ENCODE measurements at places on chromosomes 1 and 21.

DNA sequence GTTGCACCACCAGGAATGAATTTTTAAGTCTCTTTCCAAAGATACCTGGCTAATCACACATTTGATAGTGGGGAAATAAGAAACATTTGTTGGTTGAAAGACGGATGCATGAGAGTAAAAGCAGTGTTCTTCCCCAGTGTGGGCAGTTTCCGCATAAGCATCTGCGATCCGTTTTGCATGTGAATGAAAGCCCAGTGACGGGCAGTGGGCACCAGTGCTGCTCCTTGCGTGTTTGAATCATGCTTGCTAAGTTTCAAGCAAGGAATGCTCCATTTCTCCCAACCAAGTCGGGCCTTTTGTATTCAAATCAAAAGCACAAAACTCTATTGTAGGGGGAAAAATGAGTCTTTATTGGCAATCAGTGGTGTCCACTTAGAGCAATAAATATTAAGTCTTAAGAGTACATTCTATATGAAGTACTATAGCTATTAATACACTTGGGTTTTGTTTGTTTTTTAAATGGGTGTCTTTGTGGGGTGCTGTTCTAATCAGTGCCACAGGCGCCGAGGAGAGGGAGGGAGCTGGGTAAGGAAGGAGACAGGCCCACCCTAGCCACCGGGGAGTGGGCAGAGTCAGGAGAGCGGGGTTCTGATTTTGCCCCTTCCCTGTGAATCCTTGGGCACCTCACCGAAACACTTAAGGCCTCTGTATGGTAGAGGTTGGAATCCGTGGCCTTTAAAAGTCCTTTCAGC lies 750 bp upstream of the PTGFRN start:
- no peak for DNase-seq

GRCh38 chr1:61387829-61388228 lies 305.5 kb downstream of the NFIA start:
- no peak for DNase-seq

- no peak for DNase-seq
These were observed 24.2 kb upstream of the NPPB start for GRCh38 chr1:11882814-11883538.

DNA sequence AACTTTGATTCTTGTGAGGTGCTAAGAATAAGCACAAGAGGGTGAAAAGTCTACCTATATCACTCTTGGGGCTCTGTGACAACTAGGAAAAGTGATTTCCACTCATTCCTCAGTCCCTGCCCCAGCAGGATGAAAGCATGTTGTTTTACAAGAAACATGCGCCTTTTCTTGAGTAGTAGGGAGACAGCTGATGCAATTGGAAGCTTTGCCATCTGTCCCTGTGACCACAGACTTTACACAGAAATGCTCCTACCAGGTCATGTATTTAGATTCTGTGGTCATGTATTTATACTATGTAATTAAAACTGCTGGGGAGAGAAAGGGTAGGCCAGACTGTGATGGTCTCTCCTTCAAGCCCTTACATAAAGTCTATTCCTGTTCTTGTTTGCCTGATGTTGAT lies 445.5 kb downstream of the PTPRC start:
- no peak for DNase-seq

DNA sequence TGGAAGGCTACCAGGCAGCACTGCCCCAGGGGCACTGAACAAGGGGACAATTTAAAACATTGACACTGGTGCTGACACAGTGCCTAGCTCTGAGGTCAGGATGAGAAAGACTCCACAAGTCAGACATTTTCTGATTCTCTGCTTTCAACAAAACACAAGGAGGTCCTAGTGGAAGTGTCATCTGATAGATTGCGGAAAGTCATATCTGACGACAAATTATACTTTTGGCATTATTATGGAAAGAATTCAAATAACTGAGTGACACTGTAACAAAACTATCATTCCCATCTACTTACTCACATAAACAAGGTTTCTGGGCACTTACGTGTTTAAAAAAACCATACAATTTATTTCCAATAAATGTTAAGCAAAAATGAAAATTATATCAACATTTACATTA lies 123.5 kb downstream of the SLC45A1 start:
- DNase-seq: no peak

DNA sequence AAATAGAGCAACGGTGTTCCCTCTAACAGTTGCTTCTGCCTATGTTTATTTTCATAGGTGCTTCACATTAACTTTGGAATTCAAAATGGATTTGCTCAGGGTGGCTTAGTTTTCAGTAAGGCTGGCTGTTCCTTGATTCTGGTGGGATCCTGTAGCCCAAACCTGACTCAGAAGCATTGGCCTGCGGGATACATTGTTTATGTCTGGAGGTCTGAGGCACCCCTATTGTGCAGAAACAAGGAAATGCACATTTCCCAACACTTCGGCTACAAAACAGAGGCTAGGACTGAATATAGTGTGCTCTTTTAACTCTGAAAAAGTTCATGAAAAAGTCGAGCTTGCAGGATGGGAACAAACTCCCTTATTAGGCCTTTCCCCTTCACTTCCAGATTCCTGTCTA lies 133.8 kb upstream of the F3 start:
- DNase-seq: no peak

DNA sequence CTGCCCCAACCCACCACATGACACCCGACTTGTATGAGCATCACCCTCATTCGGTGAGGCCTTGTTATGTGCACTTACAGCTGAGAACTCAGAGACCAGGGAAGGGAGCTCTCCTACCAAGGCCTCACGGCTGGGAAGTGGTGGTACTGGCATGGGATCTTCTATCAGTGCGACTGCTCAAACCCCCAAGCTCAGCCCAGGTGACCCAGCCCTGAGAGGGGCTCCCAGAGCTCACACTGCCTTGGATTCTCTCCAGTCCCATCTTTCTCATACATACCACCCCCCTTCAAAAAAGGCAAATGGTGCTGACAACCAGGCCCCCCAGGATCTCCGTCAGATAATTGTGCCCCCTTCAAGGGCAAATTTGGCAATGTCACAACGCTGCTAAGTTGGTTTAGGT lies 777 bp upstream of the PLA2G2F start:
- DNase-seq: no peak

DNA sequence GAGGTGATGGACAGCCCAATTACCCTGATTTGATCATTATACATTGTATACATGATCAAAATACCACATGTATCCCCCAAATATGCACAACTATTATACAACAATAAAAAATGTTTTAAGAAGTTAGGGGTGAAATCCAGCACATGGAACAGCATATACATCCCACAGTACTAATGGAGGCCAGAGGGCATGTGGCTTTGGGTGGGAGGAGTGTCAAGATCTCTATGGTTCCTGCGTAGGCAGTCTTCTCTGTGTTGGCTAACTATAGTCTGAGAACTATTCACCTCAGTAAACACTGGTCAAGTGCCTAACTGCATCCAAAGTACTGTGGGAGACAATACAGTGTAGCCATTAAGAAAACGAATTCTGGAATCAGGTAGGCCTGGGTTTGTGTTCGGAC lies 74.1 kb downstream of the GADD45A start:
- no peak for DNase-seq

- no peak for DNase-seq
These were observed 176.8 kb upstream of the USP25 start for GRCh38 chr21:15552914-15553494.

- no peak for DNase-seq
These were observed 118.1 kb downstream of the SPSB1 start for GRCh38 chr1:9410737-9411297.

GRCh38 chr1:214332946-214333798 lies 52.2 kb downstream of the SMYD2 start:
- peak; percentile 41 for DNase-seq

GRCh38 chr1:161944381-161944780 lies 79.3 kb downstream of the OLFML2B start:
- no peak for DNase-seq

DNA sequence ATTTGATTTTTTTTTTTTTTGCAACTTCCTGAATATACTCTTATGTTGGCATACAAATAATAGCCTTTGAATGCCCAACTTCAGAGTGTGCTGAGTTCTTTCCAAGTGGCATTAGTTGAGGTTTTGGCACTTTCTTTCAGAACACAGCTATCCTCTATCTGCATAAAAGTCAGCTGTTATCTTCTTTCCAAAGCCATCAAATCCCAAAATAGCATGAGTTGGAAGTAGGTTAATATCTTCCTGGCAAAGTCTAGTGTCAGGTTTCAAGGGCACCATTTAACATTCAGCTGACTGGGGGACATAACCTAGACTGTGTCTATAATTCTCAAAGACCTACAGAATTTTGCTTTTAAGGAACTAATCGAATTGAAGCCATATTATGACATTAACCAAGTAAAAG lies 223.9 kb downstream of the PLPP3 start:
- no peak for DNase-seq

DNA sequence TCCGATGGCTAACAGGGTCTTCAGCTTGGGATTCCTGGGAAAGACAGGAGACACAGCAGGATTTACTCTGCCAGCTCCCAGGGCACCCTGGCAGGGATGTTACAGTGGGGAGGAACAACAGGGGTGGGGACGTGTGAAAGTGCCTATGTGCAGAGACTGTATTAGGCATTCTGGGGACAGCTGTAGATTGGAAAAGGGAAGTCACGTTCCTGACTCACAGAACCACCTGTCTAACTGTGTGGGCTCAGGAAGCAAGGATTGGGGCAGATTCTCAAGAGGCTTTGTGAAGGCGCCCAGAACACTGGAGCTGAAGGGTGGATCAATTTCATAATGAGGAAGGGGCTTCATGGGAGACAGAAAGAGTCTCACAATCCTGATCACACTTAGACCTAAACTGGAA lies 4.4 kb downstream of the CHIT1 start:
- DNase-seq: no peak

DNA sequence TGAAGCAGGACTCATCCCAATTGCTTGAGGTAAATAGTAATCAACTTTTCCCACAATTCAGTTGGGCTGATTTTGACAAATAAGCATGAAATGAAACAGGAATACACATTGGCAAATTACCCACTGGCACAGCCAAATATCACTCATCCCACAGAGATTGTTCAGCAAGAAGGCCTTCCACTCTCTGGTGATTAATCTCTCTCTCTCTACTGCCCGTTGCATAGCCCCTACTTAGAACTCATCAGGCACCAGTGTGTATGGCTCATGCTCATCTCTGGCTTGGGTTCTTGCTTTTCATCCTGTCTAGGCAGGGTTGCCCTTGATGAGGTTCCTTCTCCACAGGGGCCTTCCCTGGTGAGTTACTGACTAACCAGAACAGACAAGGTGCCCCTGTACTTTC lies 1.1 kb downstream of the BSDC1 start:
- peak; percentile 9 for DNase-seq

DNA sequence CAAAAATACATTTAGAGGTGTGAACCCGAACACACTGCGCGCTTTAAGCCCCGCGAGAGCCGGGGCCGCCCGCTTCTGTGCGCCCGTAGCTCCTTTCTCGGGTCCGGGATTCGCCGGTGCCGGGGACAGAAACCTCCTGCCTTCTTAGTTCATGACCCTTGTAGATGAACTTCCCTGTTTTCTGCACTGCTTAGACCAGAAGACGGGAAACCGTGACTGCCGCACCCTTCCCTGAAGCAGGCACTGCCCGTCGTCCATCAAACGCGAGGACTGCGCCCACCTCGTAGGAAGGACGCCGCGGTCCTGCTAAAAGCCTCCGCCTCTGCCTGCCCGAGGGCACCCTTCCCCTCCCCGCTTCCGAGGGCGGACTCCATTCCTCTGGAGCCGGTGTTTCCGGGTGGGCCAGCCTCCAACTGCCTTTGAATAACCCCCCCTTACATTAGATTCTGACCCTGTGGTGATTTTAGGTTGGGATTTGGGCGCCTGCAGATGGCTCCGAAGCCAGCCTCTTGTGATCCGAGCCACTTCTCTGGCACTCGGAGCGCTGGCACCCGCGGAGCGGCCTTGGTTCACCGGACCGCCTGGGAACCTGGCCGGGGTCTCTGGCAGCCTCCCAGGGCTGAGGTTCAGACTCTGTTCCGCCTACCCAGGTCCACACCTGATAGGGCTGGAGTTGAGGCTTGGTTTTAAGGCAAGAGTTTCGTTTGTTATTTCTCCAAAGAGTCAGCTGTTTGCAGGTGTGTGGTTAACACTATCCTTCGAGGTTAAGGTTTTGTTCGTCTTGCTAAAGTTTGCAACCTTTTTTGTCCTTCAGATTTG lies 1.2 kb upstream of the PTTG1IP start:
- DNase-seq: peak; percentile 37

GRCh38 chr1:157782931-157783330 lies 6.0 kb upstream of the FCRL2 start:
- DNase-seq: no peak

- no peak for DNase-seq
These were observed 2.8 kb downstream of the KCNN3 start for GRCh38 chr1:154867064-154867825.

GRCh38 chr1:207747627-207748492 lies 4.0 kb upstream of the CD46 start:
- no peak for DNase-seq

- no peak for DNase-seq
These were observed 83.3 kb downstream of the GABPA start for GRCh38 chr21:25818121-25818520.
